ENCODE measurements at places on chromosomes 7 and 10.

DNA sequence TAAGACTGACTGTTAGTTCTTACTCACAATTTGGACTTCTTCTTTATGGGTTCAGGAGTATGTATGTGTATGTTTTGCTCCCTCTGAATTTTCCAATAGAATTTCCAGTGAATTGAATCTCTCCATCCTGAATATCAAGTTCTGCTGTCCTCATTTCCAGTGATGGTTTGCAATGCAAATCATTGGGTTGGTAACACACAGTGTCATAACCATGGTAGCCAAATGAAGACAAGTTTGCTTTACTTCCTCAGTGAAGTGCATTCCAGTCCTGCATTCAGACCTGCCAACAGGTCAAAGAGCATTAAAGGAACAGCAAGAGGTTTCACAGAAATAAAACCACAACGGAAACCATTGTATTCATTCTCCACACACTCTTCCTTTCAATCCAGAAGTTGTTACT is 15.2 kb downstream of the ITPRID1 start:
- no peak for DNase-seq

DNA sequence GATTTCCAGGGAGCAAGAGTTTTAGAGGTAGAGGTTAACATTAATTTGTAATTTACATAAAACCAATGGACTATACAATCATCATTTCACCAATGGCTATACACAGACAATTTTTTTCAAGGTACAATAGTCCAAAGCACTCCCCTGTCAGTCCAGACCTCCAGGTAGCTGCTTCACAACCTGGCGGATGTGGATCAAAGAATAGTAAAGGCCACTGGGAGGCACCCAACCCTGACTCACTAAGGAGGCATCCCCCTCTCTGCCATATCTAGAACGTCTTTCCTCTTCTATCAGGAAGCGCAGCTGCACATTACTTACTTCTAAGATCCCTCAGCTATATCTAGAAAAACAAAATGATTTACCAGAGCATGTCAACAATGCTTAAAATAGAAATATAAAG is 217.7 kb upstream of the AOAH start:
- no peak for DNase-seq

- DNase-seq: no peak
Observed at GRCh38 chr7:2019461-2019710, 213.4 kb downstream of the MAD1L1 start.

GRCh38 chr10:83983578-83984255 is 155.6 kb upstream of the GHITM start:
- DNase-seq: no peak

GRCh38 chr10:118983263-118983662 is 46.3 kb upstream of the NANOS1 start:
- no peak for DNase-seq

- DNase-seq: no peak
Observed at GRCh38 chr10:314871-315270, 179.6 kb downstream of the ZMYND11 start.

All from stimulated activated CD8-positive, alpha-beta memory T cell treated with anti-CD3 and anti-CD28 coated beads, Interleukin-15, amount 100 ng/mL, for 1 hour (primary cell).